ENCODE measurements at places on chromosomes 5 and 9.

- DNase-seq: no peak
These were observed 833 bp upstream of the MROH2B start for GRCh38 chr5:41071975-41072374.

- DNase-seq: peak; percentile 74
These were observed 3.1 kb downstream of the KLF9 start for GRCh38 chr9:70411121-70411929.

- DNase-seq: no peak
These were observed 5.5 kb downstream of the C5orf15 start for GRCh38 chr5:133962801-133963476.

- no peak for DNase-seq
These were observed 22.1 kb upstream of the MARCHF6 start for GRCh38 chr5:10331341-10331796.

DNA sequence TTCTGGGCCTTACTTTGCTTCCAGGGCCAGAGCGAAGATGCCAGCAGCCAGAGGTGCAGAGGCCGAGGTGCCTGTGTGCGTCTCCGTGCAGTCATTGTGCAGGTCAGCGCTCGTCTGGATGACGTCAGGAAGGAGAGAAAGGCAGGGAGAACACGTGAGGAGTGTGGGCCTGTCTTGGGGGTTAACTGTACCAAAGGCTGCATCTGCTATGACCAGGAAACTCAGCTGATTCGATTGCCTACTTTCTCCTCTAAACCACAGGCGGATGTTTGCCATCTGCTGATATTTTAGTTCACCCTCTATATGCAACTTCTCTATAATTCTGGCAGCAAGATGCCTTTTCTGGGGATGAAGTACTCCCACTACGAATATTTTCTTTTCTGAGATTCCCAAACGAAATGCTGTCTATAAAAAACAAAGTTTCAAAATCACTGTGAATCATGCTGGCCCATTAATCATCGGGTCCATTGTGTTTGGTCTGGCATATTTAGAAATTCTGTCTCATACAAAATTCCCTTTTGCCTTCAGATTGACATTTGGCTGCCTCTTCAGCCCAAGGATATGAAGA, 24.8 kb downstream of the PCSK1 start:
- peak; percentile 36 for DNase-seq

DNA sequence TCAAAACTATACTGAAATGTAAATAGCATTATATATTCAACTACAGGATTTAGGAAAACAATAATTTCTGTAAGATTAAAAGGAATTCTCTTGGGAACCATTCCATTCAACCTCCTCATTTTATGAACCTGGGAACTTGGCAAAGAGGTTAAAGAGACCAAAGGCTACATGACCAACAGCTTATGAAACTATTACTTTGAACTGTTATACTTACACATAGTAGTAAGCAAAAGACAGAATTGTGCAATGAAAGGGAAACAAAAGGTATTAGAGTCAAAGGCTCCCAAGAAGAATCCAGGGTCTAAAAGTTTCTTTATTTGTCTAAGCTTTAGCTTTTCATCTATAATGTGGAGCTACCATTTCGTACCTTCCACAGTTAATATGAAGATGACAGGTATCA, 7.2 kb downstream of the C9orf72 start:
- peak; percentile 65 for DNase-seq

- DNase-seq: peak; percentile 73
These were observed 42.8 kb downstream of the SNX30 start for GRCh38 chr9:112793213-112793810.

DNA sequence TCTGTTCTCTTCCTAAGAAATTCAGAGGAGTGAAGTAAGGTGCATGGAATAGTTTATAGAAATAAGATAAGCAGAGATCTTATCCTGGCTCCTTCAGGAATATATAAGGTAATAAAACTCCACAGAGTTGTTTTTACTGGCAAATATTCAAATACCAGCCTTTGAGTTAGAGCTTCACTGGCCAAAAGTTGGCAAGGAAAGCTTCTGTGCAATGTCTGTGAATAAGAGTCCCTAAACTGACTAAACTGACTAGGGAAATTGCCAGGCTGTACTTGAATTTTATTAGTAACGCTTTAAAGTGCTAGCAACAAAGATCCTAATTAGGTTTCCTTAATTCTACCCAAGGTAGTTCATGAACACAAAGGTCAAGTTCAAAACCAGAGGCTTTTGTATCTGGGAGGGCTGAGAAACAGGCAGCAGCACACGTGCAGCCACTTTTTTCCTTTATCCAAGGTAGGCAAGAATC, 131.1 kb upstream of the MPDZ start:
- no peak for DNase-seq

GRCh38 chr9:105053209-105053652, 125.3 kb upstream of the ABCA1 start:
- peak; percentile 96 for DNase-seq

DNA sequence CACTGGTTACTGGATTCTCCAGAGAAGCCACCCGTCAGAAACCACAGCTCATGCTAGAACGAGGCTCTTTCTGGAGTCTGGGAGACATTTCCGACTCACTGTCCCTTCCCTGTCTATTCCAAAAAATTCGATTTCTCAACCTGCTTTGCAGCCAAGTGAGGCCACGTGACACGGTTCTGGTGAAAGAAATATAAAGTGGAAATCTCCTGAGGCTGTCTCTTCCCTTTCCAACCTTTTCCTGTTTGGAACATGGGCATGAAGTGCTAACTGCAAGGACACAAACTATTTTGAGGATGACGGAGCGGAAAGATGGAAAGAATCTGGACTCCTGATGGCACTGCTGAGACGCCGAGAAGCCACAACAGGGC, 6.1 kb upstream of the PTGS1 start:
- DNase-seq: no peak

DNA sequence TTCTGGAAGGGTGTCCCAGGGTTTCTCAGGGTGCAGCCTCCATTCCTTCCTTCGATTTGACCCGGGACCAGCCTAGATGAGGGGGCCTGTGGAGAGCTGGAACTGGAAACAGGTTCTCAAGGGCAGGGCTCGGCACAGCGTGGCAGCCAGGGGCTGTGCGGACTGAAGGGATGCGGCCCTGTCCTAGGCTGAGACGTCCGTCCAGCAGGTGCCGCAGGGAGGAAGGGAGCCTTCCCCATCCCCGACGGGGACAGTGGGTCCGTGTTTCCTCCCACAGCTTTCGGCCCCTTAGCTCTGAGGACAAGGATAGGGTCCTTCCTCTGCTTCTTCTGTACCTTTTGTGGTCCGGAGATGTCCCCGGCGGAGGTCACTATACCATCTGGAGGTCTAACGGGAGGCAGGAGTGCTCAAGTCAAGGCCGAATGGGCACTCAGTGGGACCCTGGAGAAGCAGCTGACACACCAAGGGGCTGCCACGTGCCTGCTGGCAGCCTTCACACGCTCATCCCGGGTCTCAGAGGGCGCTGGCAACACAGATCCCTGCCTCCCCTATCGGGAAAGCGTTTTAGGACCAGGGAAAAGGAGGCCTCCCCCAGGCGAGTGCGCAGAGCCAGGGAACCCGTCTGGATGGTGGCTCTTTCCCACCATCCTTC, 49.9 kb downstream of the USP20 start:
- peak; percentile 43 for DNase-seq

DNA sequence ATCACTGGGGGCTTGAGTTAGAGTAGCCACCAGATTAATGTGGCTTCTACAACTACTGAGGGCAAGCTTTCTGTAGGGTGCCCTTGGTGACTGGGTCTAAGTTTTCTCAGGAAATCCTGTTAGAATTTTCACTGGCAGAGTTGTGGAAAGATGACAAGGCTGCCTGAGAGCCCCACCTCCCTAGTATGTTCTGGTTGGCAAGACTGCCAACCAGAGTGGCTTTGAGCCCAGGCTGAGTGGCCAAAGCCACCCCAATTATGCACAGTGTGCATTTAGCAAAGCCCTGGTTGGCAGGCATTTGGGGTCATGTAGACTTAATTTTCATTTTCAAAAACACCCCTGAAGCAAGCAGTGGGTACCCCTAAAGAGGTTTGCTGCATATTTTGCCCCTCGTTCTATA, 136.7 kb upstream of the HAPLN1 start:
- DNase-seq: no peak

DNA sequence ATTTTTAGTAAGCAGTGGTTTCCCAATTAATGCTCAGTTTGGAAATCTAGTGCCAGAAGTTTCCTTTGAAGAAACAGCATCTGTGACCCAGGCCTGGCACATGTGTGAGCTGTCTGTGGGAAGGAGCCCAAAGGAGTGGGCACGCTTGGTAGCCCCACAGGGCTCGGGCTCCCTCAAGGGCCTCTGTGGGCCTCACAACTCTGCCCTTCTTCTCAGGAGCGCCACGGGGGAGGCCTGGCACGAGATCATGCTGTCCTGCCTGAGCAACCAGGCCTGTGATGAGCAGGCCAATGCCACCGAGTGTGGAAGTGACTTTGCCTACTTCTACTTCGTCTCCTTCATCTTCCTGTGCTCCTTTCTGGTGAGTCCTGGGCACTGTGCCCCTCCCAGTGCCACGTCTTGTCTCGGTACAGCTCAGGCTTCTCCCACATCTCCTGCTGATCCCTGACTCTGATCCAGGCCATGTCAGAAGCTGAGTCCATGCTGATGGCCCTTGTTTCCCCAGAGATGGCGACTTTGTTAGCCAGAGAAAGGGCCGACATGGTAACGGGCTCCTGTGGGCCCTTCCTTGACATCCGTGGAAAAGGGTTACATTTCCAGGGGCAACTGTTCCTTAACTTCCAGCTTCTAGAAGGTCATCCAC, 200.4 kb downstream of the CACNA1B start:
- no peak for DNase-seq

- DNase-seq: peak; percentile 72
These were observed 3.9 kb upstream of the GNAQ start for GRCh38 chr9:78035383-78035993.

GRCh38 chr5:116063950-116064349, 20.9 kb upstream of the COMMD10 start:
- no peak for DNase-seq

- no peak for DNase-seq
These were observed 32.1 kb upstream of the RNF130 start for GRCh38 chr5:180103487-180104167.

GRCh38 chr9:92064711-92065110, 50.5 kb downstream of the SPTLC1 start:
- no peak for DNase-seq

- DNase-seq: no peak
These were observed 23.2 kb downstream of the LYSMD3 start for GRCh38 chr5:90506221-90506620.

DNA sequence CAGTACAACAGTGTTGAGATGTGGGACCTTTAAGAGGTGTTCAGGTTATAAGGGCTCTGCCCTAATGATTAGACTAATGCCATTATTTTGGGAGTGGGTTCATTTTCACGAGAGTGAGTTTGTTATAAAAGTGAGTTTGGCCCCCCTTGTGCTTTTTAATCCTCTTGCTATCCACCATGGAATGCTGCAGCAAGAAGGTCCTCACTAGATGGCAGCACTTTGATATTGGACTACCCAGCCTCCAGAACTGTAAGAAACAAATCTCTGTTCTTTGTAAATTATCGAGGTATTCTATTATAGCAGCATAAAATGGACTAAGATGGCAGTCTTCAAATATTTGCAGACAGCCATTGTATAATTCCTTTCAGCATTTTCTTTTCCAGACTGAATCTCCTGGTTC, 212.4 kb downstream of the LRRC70 start:
- no peak for DNase-seq

DNA sequence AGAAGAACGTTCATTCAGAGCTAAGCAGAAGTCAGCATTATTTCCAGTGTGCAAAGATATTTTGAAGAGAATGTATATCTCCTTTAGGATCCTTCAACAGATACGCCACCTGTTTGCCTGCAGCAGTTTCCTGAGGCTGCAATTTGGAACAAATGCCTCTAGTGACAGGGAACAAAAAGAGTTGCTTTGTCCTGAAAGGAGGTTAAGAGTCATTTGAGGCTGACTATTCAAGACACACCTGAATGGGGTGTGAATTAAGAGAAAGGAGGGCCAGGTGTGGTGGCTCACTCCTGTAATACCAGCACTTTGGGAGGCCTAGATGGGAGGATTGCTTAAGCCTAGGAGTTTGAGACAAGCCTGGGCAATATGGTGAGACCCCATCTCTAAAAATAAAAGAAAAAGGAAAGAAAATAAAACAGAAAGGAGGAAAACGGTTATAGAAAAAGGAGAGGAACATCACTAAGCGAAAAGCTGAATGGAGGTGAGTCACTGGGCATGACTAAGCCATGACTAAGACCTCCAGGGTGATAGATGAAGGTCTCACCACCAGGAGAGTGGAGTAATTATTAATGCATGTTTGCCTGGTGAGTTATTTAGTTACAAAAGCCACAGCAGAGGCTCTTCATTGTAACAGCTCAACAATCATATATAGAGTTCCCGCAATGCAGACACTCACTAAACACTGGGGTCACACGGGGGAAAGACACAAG, 255.2 kb upstream of the TNC start:
- DNase-seq: no peak

DNA sequence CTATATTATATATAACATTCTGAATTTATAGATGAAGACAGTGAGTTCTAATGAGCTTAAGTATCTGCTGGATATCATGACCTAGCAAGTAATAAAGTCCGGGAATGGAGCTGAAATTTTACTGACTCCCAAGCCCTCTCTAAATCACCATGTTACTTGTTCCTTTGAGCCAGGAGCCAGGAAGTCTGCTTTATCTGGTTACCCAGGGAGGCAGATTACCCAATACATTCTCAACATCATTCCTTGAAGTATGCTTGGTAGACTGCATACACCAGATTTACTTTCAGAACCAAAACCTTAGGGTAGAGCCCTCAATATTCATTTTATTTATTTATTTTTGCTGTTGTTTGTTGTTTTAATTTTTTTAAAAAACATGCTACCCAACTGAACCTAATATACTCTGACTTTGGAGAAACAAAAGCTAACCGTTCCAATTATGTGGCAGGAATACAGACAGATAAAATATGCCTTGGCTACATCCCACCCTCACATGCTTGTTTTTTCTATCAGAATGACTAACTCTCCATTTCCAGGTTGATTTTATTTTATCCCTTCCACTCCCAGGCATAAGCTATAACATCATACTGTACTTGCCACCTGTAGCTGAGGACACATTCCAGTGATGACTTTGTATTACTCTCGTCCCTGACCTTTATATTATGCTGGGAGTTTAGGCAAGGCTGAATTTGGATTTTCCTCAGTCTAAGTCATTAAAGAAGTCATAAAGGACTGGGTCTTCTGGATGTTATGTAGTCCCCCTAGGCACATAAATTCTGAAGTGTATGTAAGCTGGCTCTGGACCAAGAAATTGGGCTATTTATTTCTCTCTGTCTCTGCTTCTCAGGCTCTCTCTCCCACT, 82.0 kb downstream of the YIPF5 start:
- no peak for DNase-seq

GRCh38 chr5:136011414-136012001, 17.3 kb upstream of the TGFBI start:
- no peak for DNase-seq

- DNase-seq: no peak
These were observed 170.8 kb upstream of the RGMB start for GRCh38 chr5:98602534-98603112.
